ENCODE measurements at places on chromosomes 2 and 18.

- DNase-seq: no peak
These were observed 139.8 kb downstream of the CLIP4 start for GRCh38 chr2:29255004-29255403.

DNA sequence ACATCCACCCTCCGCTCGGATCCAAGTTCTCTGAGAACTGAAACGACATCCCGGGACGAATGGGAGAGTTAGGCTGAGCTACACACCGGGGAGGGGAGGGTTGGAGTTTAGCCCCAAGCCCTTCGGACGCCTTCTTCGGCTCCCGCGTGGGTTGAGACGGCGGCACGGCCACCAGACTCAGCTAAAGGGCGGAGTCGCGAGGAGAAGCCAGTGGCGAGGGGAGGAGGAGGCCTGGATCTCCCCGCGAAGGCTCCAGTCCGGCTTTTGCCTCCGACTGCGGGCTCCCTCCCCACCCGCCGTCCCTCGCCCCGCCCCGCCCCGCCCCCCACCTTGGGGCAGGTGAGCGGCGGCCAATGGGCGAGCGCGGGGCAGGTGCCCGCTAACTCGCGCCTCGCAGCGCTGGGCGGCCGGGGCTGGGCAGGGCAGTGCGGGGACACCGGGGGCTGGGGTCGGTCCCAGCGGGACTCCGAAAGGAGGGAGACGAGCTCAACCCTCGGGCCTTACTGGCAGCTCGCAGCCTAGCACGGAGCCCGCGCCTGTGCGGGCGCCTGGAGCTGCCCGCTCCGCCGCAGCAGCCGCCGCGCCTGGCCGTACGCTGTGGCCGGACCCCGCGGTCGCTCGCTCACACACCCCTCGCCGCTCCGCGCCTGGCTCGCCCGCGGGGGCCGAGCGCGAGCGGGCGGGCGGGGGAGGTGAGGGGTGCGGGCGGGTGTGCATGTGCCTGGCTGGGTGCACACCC is at the start of gene EMX1:
TSS of gene EMX1 (plus strand) at position 382 of the 739 bp plus-strand sequence. CDS start at position 716, 334 bp downstream.
- no peak for DNase-seq

DNA sequence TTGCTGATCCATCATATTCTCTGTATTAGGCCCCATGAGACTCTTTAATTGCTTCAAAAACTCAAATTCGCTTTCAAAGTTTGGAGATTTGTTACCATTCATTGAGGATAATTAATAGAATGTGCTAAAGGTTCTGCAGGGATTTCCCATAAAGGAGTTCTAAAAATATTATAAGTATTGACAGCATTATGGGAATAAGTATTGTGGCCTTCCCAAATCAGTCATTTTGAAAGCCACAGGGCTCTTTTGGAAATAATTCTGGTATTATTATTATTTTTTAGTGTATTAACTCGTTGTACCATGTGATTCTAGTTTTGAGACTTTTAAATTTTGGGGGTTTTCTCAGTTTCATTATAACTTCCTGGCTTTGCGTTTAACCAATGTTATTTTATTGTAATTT is 37.1 kb downstream of the LCLAT1 start:
- DNase-seq: no peak

GRCh38 chr18:21112543-21113105 is 1.0 kb upstream of the ROCK1 start:
- DNase-seq: no peak

DNA sequence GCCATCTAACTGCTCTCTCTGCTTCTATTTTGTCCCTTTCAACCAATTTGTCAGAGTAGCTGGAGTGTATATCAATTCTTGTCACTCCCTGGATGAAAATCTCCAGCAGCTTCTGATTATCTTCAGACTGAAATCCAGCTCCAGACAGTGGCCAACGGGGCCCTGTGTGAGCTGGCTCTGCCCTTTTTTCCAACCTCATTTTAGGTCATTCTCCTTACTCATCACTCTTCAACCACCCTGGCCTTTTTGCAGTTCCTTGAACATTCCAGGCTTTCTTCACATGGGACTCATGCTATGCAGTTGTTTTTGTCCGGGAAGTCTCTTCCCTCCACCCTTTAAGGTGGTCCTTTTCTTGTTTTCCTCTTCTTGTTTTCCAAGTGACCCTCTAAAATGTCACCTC is 15.4 kb upstream of the FAP start:
- DNase-seq: no peak

DNA sequence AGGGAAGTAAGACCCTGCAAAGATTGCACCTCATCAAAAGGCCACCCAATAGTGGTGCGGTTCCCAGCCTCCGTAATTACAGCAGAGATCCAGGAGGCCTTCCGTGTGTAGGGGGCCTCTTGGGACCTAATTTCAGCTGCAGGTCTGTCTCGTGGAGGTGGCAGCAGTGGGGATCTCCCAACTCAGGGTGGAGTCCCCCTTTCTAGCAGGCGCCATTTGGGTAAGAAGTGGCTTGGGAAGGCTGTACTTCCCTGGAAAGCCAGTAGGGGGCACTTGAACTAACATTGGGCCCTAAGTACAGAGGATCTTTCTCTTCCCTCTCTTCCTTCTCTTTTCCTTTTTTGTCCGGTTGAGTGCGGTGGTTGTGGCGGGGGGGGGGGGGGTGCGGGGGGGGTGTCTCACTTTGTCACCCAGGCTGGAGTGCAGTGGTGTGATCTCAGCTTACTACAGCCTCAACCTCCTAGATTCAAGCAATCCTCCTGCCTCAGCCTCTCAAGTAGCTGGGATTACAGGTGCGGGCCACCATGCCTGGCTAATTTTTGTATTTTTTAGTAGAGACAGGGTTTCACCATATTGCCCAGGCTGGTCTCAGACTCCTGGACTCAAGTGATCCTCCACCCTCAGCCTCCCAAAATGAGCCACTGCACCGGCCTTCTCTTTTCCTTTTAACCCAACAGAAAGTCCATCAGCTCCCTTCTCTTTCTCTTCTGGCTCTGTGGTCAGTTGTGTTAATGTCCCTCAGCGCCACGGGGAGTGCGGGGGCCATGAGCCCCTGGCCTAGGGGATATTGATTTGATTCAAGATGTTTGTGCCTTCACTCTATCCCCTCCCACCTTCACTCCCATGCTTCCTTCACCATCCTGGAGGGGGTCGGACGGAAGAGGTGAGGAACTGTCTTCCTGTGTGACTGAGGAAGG is 32.0 kb downstream of the CENPO start:
- no peak for DNase-seq

GRCh38 chr2:154324601-154325000 is 373.9 kb upstream of the KCNJ3 start:
- no peak for DNase-seq

GRCh38 chr2:168456521-168457189 is 583 bp downstream of the CERS6 start:
- peak; percentile 13 for DNase-seq

GRCh38 chr2:2582998-2583545 is 252.0 kb upstream of the MYT1L start:
- no peak for DNase-seq

DNA sequence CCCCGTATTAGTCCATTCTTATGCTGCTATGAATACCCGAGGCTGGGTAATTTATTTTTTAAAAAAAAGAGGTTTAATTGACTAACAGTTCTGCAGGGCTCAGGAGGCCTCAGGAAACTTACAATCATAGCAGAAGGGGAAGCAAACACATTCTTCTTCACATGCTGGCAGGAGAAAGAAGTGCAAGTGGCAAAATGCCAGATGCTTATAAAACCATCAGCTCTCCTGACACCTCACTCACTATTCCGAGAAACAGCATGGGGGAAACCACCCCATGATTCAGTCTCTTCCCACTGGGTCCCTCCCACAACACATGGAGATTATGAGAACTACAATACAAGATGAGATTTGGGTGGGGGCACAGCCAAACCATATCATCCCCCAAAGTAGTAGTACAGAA is 2148.5 kb upstream of the PIK3C3 start:
- DNase-seq: no peak

DNA sequence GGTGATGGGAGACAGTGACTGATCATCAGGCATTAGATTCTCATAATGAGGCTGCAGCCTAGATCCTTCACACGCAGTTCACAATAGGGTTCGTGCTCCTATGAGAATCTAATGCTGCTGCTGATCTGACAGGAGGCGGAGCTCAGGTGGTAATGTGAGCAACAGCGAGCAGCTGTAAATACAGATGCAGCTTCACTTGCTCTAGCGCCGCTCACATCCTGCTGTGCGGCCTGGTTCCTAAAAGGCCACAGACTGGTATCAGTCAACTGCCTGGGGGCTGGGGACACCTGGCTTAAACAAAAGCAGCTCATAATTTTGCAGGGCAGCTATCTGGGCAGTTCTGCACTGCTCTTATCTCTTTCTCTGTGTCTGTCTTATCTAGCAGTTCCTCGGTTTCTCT is 20.4 kb upstream of the CD226 start:
- no peak for DNase-seq

DNA sequence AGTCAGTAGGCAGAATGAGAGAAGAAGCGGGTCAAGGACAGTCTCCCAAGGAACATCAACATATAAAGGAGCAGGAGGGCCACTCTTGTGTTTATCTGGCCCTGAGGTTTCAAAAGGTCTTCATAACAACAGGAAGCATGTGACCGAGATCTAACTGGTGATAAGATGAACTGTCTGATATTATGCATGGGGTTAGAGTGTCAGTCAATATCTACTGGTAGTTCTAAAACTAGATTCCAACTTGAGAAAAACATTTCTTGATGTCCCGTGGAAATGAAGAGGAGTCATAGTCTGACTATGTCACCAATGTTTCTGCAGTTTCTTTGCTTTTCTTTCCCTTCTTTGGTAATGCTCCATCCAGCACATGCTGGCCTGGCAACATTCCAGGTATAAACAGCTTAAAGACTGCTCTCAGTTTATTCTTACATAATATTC is 77.5 kb upstream of the ITPRID2 start:
- DNase-seq: no peak

DNA sequence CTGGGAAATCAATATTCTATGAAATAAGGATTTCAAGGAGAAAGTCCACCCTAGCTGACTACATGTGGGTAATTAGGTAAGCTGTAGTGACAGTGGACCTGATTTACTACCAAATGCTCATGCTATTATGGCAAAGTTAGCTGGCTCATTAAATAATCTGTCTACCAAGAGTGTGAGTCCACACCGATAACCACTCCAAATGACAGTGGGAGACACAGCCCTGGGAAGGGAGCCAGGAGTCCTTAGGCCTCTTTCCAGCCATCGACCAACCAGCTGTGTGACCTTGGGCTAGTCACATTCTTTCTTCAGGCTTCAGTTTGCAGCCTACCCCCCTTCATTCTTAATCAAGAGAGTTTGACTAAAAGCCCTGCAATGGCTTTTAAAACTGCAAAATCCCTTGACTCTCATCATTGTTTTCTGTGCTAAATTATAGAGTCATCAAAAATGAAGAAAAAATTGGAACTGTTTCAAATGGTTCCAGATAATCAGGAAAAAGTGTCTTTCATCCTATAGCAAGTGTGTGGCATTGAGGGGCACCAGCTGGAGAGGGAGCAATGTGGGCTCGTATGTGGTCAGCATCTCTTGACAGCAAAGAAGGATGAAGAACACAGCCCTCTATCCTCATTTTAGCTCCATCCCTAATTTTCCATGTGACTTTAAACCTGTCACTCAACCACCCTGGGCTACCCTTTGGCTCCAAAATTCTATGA is 45.6 kb upstream of the SLC14A2 start:
- no peak for DNase-seq

DNA sequence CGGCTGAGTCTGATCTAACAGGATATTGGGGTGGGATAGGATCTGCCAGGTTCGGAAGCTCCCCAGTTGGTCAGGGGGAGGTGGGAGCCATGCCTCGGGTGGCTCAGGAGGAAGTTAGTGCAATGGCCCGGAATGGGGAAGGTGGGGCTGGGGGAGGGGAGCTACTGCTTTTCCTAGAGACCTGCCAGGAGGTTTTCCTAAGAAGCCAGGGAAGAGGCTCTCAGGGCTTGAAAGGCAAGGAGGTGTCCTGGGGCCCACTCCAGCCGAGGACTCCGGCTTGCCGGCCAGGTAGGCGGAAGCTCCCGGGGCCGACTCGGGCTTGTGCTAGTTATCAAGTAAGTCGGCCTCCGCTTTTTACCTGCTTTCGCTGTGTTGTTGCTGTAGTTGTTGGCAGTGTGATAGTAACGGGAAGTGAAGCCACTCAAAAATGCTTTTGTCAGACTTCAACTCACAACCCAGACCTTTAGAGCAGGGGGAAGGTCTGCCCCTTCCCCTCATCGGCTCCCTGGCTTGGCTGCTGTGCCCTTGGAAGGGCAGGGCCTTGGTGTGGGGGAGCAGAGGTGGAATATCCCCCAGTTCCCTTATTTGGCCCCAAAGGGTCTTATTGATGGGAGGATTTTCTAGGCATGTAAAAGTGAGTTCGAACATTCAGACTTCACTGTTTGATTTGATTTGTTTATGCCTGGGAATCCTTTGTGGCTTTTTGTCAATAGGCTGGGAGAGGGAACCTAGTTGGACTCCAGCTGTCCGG is 5.4 kb downstream of the GDF7 start:
- DNase-seq: no peak

DNA sequence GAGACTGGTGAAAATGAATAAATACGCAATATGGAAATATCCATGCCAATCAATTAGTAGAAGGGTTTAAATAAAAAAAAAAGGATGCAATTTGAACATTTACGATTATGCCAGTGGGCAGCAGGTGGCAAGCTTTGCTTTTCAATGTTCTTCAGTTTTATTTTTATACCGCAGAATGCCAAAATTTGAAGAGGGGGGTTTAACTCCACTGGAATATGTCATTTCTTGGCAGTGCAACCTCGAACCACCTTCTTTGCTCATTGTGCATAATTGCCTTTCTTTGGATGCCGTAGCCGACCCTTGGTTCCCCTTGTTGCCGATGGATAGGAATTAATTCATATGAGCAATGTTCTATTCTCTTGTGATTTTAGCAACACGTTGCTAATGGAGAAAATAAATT is 88.0 kb downstream of the LTBP1 start:
- DNase-seq: no peak

DNA sequence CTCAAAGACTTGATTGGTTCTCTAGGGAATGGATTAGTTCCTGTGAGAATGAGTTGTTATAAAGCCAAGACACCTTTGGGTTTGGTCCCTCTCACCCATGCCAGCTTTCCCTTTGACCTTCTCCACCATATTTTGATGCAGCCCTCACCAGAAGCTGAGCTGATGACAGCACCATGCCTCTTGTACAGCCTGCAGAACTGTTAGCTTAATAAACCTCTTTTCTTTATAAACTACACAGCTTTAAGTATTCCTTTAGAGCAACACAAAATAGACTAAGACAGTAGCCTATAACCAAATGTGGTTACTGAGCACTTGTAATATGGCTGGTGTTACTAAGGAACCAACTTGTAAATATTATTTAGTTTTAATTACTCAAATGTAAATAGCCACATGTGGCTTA is 55.1 kb downstream of the BAZ2B start:
- no peak for DNase-seq

- no peak for DNase-seq
These were observed 10.2 kb upstream of the ALPP start for GRCh38 chr2:232368311-232368731.

GRCh38 chr18:5574843-5575242 is 31.0 kb upstream of the EPB41L3 start:
- DNase-seq: no peak

- no peak for DNase-seq
These were observed 51.4 kb downstream of the MARCHF4 start for GRCh38 chr2:216320852-216321251.

- no peak for DNase-seq
These were observed 23.3 kb upstream of the EPAS1 start for GRCh38 chr2:46273919-46274318.

- no peak for DNase-seq
These were observed 93.3 kb downstream of the WDPCP start for GRCh38 chr2:63494968-63495367.
